Activated CD8-positive, alpha-beta T cell treated with anti-CD3 and anti-CD28 coated beads, Interleukin-2, amount 10 ng/mL, durations not matched to agents 7 days and 5 days (primary cell): ENCODE measurements at places on chromosomes 11 and 22. TPM values are rescaled to one million over a fixed set of nuclear protein-coding genes. Genes with fewer than 3 reads are reported as not detected.
A peak's percentile ranks its signal among the peaks of the same experiment; 100 is the strongest.

The MMP8 gene
- not detected for total RNA-seq

The NAV2 gene
- 0.23 TPM for total RNA-seq

The MS4A7 gene
- total RNA-seq = not detected

The BEST1 gene
- not detected for total RNA-seq

The IL17REL gene
- not detected for total RNA-seq

The NPTXR gene
- total RNA-seq = 0.76 TPM

The TMEM86A gene
- 0.52 TPM for total RNA-seq

The SERGEF gene
- 35.4 TPM for total RNA-seq

The IFITM10 gene
- 0.63 TPM for total RNA-seq

The ACR gene
- not detected for total RNA-seq

The HTR3A gene
- total RNA-seq = not detected

The MAPK8IP2 gene
- 0.31 TPM for total RNA-seq

The C11orf21 gene
- total RNA-seq = 43.2 TPM

- no peak for DNase-seq
Measured at GRCh38 chr11:26607725-26608506, 35.9 kb upstream of the MUC15 start.

- DNase-seq = no peak
Measured at GRCh38 chr22:27349456-27349855, 452.1 kb downstream of the MN1 start.

- DNase-seq = no peak
Measured at GRCh38 chr11:113251281-113251680, 63.1 kb upstream of the TTC12 start.

GRCh38 chr22:44597616-44598015, 99.6 kb upstream of the RTL6 start:
- no peak for DNase-seq

- no peak for DNase-seq
Measured at GRCh38 chr11:26767060-26767459, 45.2 kb upstream of the SLC5A12 start.

GRCh38 chr11:17991783-17992433, 20.9 kb downstream of the SERGEF start:
- DNase-seq = peak; percentile 64

- DNase-seq = no peak
Measured at GRCh38 chr11:14673824-14674405, 30.3 kb downstream of the PDE3B start.

GRCh38 chr11:108871152-108871551, 206.3 kb downstream of the DDX10 start:
- peak; percentile 49 for DNase-seq

DNA sequence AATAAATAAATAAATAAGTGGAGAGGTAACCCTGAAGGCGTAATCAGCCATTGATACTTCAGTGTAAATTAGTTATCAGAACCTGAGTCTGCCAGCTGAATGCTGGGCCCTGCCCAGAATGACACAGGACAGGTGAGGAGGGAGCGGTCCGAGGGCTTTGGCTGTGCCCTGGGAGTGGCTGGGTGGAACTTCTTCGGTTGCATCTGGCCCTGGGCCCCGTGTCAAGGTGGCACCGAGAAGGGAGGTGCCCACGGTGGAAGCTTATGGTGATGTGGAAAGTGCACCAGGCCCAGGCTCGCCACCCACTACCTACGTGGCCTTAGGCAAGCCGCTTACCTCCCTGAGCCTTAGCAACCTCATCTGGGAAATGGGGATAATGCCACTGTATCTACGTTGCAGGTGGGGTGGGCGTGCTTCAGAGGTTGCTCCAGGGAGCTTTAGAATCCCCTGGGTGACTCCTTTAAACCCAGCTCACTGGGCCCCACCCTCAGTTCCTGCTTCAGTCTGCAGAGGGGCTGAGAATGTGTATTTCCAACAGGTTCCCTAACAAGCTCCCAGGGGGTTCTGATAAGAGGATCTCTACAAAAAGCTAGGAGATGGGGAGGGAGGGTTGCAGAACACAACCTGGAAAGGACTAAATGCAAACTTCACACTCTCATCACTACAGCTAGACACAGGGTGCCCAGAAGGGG, 38.8 kb downstream of the TXN2 start:
- no peak for DNase-seq

DNA sequence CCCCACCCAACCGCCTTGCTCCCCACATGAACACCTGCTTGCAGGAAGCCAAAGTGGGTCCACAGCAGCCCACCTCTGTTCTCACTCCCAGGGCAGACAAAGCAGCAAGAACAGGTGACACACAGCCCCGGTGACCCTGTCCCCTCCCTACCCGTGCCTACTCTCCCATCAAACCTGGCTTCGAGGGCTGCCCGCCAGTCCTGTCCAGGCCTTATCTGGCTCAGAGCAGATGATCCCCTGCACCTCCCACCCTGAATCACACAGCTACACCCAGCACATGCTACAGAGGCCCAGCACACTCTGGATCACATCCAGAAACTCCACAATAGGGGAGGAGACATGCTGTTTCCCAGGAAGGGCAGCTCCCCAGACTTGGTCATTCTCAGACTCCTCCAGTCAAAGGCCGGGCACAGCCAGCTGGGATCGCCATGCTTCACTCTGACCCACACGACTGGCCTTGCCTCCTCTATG, 6.2 kb upstream of the RGL4 start:
- no peak for DNase-seq

GRCh38 chr11:76663912-76664440, 6.6 kb downstream of the LRRC32 start:
- DNase-seq = no peak

GRCh38 chr11:118742304-118742703, 48.7 kb downstream of the DDX6 start:
- no peak for DNase-seq

GRCh38 chr11:108743851-108744250, 79.0 kb downstream of the DDX10 start:
- no peak for DNase-seq

- DNase-seq = no peak
Measured at GRCh38 chr11:28621753-28622152, 513.6 kb downstream of the METTL15 start.

DNA sequence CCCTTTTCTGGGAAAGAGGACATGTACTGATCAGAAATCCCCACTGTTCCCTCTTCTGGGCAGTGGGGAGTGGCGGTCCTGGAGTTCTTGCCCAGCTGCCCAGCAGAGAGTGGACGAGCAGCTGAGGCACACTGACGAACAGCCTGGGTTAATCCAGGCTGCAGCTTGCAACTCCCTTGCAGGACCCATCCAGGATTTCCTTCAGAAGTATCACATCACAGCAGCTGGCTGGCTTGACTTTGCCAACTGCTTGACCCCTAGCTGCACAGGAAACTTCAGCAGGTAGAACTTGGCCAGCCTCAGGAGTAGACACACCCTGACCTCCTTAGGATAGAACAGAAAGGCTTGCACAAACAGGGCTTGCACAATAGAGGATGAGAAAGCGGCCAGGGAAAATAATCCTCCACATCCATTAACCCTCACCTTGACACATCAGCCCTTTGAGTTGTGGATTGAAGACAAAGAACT, 27.9 kb upstream of the FZD4 start:
- DNase-seq = no peak

GRCh38 chr11:119504371-119504770, 81.4 kb upstream of the THY1 start:
- DNase-seq = no peak

- DNase-seq = no peak
Measured at GRCh38 chr11:125257751-125258150, 93.2 kb downstream of the PKNOX2 start.

GRCh38 chr11:68362801-68363379, 50.5 kb downstream of the LRP5 start:
- DNase-seq = no peak

GRCh38 chr11:7570938-7571521, 57.2 kb downstream of the PPFIBP2 start:
- no peak for DNase-seq

GRCh38 chr11:13309156-13309555, 31.6 kb downstream of the BMAL1 start:
- DNase-seq = no peak

DNA sequence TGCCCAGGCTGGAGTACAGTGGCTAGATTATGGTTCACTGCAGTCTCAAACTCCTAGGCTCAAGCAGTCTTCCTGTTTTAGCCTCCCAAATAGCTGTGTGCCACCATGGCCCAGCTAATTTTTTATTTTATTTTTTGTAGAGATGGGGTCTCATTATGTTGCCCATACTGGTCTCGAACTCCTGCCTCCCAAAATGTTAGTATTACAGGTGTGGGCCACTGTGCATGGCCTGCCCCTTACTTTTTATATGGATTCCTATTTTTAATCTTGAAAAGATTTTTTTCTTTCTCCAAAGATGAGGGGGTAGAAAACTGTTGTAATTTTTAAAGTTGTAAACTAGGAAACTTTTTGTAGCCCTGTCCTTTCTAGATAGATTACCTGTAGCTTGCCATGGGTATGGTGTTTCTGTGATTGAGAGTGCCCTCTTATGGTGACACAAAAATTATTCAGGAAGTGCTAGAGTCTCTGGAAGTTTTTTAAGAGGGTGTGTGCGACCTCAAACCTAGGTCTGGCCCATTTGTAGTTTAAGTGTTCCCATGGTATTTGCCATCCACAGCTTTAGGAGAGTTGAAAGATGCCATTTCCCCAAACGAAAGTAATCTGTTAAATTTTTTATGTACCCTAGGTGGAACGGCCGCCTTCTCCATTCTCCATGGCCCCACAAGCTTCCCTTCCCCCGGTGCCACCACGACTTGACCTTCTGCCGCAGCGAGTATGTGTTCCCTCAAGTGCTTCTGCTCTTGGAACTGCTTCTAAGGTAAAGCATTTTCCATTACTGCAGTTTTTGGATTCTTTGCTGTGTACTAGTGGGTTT, 32.4 kb downstream of the MCAM start:
- peak; percentile 29 for DNase-seq

DNA sequence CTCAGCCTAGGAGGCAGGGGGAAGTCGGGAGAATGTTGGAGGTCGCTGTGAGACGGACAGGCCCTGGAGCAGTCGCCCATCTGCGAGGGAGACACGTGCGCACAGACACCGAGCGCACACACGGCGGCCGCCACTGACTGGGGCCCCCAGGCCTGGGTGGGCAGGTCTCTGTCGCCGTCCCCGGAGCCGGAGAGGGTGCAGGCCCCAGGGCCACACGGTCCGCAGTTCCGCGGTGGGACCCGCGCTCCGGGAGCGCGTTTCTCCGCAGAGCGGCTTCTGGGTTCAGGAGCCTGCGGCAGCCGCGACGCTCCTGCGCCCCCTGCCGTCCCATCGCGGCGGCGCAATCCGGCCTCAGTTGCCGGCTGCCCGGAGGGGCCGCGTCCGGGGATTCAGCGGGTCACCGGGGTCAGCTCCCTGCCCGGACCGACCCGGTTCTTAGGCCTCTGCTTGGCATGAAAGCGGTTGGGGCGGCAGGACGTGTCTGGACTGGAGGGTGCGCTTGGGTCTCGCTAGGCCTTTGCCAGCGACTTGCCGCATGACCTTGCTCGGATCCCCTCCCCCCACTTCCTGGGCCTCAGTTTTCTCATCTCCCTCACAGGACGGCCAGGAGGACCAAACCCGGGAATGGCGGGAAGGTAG, 31.2 kb downstream of the PDE2A start:
- DNase-seq = peak; percentile 69

- DNase-seq = no peak
Measured at GRCh38 chr11:92393218-92393617, 168.6 kb downstream of the FAT3 start.

DNA sequence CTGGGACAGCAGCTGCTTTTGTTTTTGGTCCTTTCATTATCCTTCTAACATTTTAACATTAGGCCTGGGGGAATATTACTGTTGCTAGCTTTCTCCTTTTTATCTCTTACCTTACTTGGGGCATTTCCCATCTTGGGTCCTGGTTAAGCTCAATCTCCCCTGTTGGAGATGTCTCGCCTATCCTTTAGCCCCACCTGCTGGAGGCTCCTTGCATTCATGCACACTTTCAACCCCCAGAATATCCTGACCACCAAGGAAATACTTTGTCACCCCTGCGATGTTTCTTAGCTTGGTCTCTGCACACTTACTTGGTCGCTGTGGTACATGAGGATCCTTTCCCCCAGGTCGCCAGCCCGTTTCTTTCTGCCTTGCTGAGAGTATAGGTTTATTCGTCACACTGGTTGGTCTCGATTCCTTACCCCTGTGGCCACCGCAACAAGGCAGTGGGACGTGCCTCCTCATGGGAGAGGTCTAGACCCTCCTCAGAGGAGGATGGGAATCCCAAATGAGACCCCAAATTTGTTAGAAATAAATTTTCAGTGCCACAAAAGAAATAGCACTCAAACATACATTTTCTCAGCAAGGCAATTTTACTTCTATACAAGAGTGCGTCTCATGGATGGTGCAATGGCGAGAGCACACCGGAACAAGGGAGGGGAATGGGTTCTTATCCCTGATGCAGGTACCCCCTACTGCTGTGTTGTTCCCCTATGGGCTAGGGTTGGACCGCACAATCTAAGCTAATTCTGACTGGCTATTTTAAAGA, 5.4 kb upstream of the TXN2 start:
- DNase-seq = peak; percentile 72

DNA sequence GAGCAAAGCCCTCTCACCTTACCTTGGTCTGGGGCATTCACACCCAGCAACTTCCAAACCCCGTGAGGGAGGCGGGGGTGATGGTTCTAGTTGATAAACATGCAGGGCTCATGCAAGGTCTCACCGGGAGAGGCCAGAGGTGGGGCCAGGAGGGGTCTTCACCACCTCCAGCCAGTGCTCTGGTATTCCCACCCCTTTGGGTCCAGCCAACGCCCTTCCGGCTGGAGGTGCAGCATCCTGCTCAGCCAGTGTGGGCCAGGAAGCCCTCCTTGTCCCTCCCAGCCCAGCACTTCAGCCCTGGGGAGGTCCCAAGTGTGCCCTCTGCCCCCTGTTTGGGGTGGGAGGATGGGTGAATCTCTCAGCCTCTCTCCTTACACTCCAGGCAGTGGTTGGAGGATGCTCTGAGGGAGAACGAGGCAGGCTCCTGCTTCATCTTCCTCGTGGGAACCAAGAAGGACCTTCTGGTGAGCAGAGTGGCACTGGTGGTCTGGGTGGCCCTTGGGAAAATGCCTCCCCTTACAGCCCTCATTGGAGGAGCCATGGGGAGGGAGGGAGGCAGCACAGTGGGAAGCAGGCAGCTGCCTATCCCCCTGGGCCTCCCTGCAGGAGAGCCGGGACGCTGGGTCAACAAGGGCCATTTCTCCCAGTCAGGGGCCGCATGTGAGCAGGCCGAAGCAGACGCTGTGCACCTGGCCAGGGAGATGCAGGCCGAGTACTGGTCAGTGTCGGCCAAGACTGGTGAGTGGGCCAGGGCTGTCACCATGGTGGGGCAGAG, 13.4 kb downstream of the RAB36 start:
- DNase-seq = no peak

DNA sequence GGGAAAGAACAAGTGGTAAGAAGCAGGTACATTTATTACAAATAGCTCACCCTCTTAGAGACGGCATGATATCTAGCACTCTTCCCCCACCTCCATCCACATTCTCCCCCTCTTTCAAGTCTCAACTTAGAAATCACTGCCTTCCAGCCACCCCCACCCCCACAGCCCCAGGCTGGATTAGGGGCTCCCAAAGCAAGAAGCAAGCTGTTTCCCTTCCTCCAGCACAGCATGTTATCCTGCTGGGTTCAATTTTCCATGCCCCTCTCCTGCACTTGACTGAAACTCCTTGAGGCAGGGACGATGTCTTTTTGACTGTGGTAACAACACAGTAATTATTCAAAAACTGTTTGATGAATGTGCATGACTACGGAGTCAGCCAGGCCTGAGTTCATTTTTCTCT, 350.7 kb downstream of the LARGE1 start:
- DNase-seq = no peak
